ENCODE measurements at places on chromosomes 3 and 15. TPM values are rescaled to one million over a fixed set of nuclear protein-coding genes. Genes with fewer than 3 reads are reported as not detected.

GPR149 gene
- not detected for total RNA-seq

SPINT1 gene
- 4.2 TPM for total RNA-seq

ATP2B2 gene
- not detected for total RNA-seq

KLF15 gene
- 3.0 TPM for total RNA-seq

DNA sequence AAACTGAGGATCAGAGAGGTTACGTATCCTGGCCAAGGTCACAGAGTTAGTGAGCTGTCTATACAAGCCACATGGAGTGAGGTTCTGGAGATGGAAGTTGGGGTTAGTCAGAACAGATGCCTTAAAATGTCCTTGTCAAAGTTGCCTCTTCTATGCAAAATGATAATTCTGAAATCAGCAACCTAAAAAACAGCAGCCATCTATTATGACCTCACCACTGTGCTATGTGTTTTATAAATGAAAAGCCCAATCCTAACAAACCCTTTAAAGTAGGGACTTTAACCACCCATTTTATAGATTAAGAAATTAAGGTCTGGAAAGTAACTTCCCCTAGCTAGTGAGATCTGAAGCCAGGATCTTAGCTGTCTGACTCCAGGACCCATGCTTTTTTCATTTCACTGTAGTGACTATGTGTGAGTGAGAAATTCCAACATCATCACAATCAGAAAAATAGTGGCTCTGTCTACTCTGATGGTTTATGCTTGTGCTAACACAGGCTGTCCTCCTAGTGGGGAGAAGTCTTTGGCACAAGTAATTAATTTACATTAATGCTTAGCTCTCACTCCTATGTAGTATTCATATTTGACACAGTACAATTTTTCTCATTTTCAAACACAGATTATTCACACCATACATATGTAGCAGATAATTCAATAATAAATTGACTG lies 143.6 kb downstream of the ANO10 start:
- peak; percentile 24 for DNase-seq

GRCh38 chr3:33074217-33075067 lies 22.5 kb downstream of the GLB1 start:
- DNase-seq = peak; percentile 72

DNA sequence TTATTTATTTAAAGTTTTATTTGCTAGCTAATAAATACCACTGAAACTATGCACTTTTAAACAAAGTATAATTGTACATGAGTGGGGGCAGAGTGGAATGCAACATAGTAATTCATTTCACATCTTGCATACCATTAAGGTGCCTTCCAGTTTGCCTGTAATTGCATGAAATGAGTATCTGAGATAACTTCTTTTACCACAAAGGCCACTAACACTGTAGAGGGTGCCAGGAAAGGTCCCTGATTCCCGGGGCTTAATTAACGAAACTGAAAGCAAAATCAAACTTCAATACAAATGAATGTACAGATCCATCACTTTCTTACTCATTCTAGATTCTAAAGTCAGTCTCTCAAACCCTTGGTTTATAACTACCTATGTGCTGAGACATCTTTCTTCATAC lies 2.1 kb downstream of the CD47 start:
- peak; percentile 61 for DNase-seq

Data from endothelial cell of umbilical vein (primary cell).